NCI-H82 (cell line): ENCODE measurements at places on chromosomes 4 and X.

DNA sequence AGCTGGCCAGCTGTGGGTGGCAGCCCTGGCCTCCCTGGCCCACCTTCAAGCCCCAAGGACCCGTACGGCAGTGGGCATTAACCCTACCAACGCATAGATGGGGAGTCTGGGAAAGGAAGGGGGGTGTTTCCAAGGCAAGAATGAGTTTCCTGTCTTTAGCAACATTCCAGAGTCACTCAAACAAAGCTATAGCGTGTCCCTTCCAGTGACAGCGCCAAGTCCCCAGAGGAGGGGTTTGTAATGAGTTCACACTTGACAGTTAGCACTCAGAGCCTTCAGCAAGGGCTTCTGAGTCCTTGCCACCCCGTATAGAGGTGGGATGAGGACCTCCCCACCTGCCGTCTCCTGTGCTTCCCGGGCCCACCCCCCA, 1.8 kb downstream of the BGN start:
- DNase-seq: no peak

- DNase-seq: peak; percentile 83
Measured at GRCh38 chr4:53196882-53197771, 168.7 kb downstream of the SCFD2 start.

DNA sequence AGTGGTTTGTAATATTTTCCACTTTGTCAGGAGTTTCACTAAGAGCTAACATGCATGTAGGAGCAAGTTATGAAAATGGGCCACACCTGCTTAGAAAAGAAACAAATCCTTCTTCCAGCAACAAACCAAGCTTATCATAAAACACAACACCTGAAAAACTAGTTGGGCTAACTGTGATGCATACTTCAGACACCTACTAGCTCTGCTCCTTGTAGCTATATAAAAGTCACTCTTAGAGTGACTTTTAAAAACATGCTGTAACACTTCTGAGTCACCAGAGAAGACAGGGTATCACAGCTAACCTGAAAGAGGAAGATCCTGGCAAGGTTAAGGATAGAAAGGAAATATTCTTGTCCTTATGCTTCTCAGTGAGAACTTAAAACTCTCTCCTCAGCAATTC, 3.6 kb upstream of the SLAIN2 start:
- no peak for DNase-seq

DNA sequence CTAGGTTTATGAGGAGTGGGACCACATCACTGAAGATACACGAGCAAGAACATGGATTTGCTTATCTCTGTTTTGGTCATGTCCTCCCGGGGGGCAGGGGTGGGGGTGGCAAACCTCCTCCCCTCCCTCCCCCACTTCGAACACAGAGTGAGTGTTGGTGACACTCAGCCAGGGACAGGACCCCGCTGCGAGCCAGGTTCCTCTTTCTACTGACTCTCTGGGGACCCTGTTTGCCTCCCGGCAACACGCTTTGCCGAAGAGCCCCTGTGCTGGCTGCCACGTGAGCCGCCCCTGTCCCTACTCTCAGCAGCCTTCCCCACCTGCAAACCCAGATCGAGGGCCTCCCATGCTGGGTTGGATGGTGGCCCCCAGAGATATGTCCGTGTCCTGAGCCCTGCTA, 34.7 kb downstream of the P2RY8 start:
- DNase-seq: no peak

DNA sequence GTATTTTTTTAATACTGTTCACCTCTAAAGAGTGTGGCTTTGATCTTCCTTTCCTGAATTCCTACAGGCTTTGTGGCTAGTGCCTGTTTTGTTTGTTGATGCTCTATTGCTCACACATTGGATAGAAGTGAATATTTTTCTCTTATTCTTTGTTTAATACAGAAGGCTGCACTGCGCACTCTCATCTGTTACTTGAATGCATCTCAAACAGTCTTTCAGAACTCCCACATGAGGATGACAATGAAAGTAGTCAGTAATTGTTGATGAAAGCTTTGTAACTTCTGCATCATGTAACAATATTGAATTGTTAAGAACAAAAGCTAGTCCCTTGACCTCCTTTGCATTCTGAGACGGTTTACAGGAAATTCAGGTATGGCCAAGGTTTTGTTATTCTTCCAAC, 29.1 kb upstream of the GALNT7 start:
- DNase-seq: no peak

- DNase-seq: no peak
Measured at GRCh38 chr4:128831531-128832242, 22.2 kb downstream of the JADE1 start.
